ENCODE measurements at places on chromosomes 2 and 18. TPM values are rescaled to one million over a fixed set of nuclear protein-coding genes. Genes with fewer than 3 reads are reported as not detected.

- ATAC-seq = no peak
Observed at GRCh38 chr2:113238871-113239839, 39.6 kb downstream of the PAX8 start.

DNA sequence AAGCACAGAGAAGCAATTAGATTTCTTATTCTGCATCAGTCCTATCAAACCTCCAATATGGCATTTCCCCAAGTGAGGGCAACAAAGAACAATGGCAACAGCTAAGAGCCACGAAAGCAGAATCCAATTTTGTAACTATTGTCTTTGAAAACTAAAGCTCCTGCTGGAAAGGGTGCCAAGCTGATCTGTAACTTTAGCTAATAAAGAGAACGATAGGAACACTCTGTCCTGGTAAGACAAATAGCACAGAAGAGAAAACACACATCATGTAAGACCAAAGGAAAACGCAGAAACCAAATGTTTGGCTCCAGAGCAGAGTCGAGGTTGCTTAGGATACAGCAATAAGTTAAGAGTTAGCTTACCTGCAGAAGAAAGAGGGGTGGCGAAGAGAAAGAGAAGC, 160.5 kb downstream of the STK39 start:
- ATAC-seq = no peak

FTCDNL1 gene
- total RNA-seq = 2.4 TPM

DNA sequence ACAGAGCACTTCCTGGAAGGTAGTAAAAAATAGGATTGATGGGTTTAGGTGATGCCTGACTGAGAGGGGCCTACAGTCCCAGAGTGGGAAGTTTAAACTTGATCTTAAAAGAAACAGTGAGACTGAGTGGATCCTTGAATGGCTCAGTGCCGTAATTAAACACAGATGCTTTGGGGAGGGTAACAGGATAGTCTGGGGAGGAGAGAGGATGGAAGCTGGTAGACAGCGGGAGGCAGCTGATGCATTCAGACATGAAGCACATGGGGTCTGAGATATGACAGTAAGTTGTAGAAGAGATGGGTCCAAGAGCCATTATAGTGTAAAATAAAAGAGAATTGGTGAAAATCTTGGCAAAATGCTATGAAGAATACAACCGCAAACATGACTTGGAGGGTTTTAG, 54.4 kb downstream of the AOX1 start:
- no peak for ATAC-seq

DNA sequence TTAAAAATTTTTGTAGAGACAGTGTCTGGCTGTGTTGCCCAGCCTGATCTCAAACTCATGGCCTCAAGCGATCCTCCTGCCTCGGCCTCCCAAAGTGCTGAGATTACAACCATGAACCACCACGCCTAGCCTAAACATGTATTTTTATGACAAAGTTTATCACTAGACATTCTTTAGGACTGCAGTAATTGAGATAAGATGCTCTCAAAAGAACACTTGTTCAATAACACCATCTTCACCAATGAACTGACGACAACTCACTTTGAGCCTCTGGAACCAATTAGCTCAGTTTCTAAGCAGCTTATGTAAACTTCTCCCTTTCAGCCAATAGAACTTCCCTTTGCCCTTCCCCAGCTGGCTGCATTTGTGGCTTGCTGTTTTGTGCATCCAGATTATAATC, 15.3 kb upstream of the PPP4R1 start:
- no peak for ATAC-seq

All from activated T-helper 17 cell treated with anti-CD3 and anti-CD28 coated beads, Interleukin-2, amount 50 U/mL, for 72 hours (primary cell).